ENCODE measurements at places on chromosomes 11 and 22.
A peak's percentile ranks its signal among the peaks of the same experiment; 100 is the strongest.

DNA sequence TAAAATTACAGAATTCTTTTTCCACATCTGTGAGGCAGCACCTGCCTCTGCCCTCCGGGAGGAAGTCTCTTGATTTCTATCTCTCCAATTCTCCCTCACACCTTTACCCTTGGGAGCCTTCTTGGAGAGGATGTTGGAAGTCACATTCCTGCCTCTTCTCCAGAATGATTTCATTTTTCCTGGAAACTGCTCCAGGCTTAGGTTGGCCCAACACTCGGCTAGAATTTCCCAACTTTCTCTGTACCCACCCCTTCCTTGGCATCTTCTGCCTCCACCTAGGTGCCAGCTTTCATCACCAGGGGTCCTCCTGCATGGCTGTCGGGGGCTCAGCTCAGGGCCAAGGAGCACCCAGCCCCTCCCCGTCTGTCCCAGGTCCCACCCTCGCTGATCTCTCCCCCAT, 43.2 kb downstream of the SLCO2B1 start:
- no peak for DNase-seq

- no peak for DNase-seq
Observed at GRCh38 chr11:126655807-126656128, 300.3 kb downstream of the ST3GAL4 start.

GRCh38 chr11:30879322-30880005, 293.3 kb upstream of the MPPED2 start:
- no peak for DNase-seq

DNA sequence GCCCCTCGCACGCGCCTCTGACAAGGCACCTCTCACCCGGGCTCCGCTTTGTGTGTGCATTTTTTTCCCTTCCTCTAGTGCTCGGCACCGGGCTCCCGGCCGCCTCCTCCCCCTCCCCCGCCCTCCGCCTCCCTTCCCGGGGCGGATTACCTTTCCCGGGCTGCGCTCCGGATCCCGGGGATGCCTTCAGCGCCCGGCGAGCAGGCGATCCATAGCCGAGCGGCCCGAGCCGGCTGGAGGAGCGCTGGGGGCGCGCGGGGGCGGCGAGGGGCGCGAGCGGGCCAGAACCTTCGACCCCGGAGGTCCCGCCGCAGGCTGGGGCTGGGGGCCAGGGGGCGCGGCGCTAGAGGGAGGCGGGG, 282 bp downstream of the MPPED2 start:
- no peak for DNase-seq

GRCh38 chr11:15970506-15971214, 385.7 kb downstream of the SOX6 start:
- no peak for DNase-seq

DNA sequence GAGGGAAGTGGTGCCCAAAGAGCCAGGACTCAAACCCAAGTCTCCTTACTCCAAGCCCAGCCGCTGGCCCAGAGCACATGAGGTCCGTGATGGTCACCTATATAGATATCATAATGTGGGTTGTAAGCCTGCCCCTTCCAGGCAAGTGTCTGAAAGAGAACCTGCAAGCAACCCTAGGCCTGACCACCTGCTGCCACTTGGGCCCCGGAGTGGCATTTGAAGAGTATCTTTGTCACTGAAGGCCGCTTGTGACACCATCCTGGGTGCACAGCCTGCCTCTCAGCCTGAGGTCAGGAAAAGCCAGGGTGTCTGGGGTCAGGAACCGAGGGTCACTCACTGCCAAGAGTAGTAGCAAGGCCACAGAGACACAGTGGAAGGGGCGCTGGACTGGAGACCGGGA, 32.4 kb downstream of the OTOG start:
- DNase-seq = no peak

DNA sequence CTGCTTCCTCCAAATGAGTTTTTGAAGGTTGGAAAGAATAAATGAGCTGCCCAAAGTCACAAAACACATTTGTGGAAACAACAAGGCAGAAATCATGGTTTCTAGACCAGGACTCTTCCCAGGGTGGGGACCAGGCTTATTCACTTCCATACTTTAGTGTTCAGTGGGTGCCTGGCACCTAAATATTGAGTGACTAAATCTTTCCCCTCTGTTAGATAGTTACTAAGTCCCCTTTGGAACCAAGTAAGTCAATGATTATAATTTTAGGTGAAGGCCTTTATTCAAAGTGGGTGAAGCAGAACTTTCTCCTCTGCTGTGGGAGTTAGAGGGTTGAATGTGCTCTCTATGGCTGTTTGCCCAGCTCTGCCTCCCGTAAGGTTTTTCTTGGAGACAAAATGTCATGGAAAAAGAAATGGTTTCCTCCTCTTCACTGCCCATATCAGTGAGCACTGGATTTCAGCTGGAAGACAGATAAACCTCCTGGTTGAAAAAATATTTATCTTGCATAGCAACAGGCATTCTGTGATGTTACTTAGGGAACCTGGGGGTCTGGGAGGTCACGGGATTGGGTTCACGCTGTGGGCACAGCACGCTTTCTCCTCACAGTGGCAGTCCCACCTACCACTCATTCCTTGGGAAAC, 117.8 kb downstream of the CCDC81 start:
- no peak for DNase-seq

GRCh38 chr11:127492029-127492428, 491.5 kb upstream of the KIRREL3 start:
- DNase-seq = no peak

DNA sequence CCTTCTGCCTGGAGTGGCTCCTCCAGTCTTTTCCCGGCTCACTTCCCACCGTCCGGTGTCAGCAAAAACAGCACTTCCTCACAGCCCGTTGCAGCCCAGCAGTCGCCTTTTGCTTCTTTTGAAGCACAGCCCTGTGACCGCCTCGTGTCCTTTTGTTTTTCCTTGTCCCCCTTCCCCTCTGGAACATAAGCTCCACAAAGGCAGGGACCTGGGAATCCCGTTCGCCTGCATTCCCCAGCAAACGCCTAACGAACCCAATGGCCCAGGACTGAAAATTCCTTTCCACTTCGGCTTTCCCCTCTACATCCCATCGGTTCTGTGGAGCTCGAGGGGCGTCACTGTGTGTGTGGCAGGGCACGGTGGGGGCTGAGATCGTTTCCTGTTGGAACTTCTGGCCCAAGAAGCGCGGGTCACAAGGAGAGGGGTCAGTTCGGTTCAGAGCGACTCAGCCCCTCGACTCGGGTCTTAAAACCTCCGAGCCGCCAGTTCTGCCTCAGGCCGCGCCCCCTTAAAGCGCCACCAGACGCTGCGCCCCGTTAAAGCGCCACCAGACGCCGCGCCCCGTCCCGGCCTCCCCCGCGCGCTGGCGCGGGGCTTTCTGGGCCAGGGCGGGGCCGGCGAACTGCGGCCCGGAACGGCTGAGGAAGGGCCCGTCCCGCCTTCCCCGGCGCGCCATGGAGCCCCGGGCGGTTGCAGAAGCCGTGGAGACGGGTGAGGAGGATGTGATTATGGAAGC, 841 bp downstream of the RIC8A start:
- peak; percentile 77 for DNase-seq

GRCh38 chr11:92744929-92745585, 224.4 kb upstream of the MTNR1B start:
- no peak for DNase-seq

DNA sequence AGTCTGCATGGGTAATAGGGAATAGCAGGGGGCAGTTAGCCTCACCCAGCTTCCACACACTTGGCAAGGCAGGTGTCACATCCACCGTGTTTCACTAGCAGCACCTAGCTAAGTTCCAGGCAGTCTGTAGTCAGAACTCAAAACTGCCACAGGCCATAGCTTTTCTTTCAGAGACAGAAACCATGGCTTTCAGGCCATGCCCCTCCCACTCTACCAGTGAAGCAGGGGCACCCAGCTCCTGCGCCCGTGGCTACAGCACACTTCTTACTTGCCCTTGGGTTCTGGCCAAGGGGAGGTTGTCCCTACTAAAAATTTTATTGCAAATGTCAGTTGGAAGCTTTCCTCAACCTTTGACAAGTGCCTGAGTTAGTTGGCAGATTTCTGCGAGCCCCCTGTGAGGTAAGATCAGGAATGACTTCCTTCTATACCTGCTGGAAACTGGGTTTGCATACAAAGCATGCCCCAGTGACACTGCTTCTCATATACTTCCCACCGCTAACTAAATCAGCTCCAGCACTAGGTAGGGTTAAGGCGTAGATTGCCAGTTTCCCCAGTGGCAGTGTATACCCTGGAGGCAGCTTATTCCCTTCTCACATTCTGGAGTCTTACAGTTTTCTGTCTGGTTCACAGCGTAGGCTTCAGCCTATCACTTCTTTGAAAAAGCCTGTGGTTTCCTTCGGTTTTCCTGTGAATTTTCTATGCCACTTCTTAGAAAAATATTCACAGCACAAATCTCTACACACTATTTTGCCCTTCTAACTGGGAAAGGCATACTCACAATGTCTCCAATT, 139.0 kb upstream of the LUZP2 start:
- no peak for DNase-seq
